ENCODE measurements at places on chromosomes 3 and 15.

DNA sequence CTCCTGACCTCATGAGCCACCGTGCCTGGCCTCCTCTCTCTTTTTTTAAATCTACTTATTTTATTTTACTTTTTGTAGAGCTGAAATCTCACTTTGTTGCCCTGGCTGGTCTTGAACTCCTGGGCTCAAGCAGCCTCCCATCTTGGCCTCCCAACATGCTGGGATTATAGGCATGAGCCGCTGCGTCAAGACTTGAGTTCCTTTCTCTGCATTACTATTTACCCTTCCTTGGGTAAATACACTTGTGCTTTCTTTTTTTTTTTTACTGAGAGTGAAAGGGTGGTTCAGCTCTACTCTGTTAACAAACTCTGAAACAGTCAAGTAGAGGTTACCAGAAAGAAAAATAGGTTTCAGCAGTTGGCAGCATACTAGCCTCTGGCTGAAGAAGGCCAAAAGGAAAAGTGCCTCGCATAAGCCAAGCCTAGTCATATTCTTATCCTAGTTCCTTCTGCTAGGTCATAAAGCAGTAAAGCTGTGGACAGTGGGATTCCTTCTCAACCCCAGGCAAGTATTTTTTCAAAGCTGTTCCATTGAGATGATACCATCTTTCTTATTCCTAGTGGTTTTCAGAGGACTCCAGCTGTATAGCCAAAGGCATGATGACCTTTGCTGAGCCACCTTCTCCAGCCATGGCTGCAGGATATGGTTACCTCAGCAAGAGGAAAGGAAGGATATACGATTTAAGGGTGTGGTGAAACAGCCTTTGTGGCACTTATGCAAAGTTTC is 135.1 kb downstream of the RBPMS2 start:
- DNase-seq = no peak

DNA sequence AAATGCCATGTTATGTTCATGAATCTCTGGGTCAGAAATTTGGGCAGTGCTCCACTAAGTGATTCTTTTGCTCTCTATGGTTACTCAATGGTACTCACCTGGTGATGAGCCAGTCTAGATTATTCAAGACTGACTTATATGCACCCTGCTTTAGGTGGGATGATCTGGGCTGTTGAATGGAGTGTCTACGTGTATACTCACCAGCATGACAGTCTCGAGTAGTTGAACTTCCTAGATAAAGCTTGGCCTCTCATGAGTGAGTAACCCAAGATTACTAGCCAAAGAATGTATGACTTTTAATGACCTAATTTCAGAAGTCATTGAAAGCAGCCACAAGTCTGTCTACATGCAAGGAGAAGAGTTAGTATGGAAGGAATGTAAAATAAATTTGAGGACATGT is 77.5 kb upstream of the CADM2 start:
- DNase-seq = no peak

DNA sequence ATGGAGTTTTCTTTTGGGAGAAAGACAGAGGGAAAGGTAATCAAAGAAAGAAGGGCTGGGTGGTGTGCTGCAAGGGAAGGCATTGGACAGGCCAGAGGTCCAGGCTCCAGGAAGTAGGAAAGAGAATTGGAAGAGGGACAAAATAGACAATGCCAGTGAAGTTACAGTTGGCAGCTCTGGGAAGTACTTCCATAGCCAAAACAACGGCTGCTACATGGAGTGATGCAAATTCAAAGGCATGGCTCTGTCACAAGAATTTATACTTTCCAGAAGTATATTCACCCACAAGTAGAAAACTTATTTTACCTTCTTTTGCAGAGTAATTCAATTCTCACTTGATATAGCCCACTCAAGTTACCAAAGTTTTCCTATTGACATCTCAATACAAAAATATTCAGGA is 191.5 kb downstream of the TNIK start:
- no peak for DNase-seq

- peak; percentile 11 for DNase-seq
Observed at GRCh38 chr15:78988361-78988911, 43.6 kb upstream of the CTSH start.

GRCh38 chr3:119301662-119302061 is 7.5 kb downstream of the ARHGAP31 start:
- DNase-seq = no peak

DNA sequence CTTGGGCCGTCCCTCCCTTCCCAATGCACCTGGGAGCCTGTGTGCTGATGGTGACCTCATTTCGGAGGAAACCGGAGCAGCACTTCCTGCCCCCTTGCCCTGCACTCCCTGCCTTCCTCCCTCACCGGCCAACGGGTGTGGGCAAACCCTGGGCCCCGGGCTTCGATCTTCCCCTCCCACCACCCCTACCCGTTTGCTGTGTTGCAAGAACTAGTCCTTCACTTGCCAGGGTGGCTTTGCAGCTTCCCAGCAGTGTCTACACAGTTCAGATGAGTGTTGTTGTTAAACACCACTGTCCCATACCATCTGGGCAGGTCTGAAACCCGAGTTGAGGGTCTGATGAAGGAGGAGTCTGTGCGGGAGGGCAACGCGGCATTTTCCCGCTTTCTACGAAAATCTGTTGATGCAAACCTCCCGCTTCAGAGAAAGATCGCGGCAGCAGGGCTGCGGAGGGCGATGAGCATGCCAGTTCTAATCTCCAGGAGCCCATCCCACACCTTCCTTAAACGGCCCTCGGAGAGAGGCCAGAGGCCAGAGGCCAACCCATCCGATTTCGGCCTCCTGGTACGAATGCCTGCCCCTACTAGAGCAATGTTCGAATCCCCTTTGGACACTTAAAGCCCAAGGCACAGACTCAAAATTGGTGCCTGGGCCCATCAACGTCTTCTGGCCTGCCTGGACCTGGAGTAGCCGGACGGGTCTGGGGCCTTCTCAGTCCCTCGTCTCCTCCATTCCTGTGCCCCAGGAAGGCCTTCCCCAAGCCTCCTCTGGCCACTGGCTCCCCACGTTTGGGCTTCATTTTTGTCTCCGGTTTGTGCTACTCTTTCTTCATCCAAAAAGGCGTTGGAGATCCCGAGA is 35.7 kb upstream of the POLG start:
- DNase-seq = no peak

- no peak for DNase-seq
Observed at GRCh38 chr15:53982071-53982680, 3.9 kb downstream of the UNC13C start.

DNA sequence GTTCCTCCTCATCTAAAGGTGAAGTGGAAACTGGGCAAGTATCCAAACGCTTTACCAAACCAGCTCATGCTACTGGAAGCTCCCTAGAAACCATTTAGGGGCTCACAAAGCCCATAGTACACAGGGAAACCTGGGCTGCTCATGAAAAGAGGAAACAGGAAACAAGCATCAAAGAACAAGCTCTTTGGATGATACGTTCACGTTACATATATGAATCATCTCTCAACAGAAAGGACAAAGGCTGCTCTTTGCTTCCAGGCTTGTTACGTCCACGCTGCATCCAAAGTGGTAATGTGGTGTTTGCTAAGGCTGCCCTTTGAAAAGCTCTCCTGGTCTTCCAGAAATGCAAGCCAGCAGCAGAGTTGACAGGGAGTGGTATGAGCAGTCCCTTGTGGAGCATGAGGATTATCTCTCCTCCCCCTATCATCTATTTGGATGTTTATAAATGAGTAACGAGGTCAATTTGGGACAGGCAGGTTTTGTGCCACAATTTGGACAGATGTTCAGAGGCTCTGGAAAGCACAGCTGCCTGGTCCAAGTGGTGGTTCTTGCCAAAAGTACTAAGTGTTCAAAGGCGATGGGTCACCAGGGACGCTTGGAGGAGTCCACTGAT is 98.0 kb upstream of the RORA start:
- DNase-seq = no peak

DNA sequence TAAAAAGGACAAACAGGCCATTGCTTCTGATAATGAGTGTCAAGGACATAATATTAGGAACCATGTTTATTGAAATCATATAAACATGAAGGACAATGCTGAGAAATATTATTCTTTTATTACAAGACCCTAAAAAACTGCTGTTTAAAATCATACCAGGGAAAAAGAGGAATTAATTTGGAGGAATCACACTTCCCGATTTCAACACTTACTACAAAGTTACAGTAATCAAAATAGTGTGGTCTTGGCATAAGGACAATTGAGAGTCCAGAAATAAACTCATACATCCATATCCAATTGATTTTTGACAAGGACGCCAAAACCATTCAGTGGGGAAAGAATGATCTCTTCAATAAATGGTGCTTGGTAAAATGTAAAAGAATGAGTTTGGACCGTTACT is 13.0 kb downstream of the CYP1A1 start:
- no peak for DNase-seq

- no peak for DNase-seq
Observed at GRCh38 chr3:65483480-65483879, 555.2 kb downstream of the MAGI1 start.

- no peak for DNase-seq
Observed at GRCh38 chr3:25365636-25366035, 62.4 kb upstream of the RARB start.

Data from KG1 (cell line).